ENCODE measurements at places on chromosomes 2 and 18.

DNA sequence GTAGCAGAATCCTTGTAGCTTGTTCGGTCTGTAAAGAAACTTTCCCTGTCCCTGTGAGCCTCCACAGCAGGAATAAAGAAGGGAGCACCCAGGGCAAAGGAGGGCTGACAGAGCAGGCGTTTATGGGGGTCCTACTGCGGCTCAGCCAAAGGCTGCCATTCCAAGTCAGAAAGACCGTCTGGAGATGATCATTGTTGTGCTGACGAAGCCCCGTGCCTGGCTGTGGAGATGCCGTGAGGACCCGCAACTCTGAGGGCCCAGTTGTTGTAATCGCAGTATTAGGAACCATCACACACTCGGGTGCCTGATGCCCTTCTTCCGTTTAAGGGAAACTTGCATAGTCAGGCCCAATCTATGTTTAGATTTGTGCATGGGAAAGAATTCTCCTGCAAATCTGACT is 16.9 kb upstream of the VWA3B start:
- DNase-seq: no peak

GRCh38 chr2:229164545-229165249 is 106.4 kb downstream of the PID1 start:
- DNase-seq: no peak

DNA sequence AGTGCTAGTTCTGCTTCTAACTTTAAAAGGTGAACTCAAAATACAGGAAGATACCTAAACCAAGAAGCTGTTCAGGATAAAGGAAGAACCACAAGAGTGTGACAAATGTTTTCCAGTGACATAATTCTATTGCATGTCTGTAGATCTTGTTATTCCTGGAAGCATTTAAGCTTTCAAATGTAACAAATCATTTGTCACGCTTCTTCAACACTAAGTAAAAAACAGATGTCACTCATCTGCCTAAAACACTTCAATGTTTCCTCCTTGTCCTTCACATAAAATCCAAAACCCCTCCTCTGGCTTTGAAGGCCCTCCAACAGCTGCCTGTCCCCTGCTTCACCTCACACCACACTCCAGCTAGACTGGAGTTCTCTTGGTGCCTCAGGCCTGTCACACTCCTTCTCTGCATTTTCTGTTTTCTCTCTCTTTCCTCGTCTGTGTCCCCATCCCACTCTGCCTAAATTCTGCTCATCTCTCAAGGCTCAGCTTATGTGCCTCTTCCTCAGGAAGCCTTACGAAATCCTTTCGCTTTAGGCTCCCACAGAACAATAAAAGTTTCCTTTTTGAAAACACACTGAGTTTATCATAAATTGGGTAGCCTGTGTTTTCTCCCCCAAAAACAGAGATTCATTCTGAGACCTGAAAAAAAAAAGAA is 6.4 kb upstream of the CLEC4F start:
- DNase-seq: no peak

DNA sequence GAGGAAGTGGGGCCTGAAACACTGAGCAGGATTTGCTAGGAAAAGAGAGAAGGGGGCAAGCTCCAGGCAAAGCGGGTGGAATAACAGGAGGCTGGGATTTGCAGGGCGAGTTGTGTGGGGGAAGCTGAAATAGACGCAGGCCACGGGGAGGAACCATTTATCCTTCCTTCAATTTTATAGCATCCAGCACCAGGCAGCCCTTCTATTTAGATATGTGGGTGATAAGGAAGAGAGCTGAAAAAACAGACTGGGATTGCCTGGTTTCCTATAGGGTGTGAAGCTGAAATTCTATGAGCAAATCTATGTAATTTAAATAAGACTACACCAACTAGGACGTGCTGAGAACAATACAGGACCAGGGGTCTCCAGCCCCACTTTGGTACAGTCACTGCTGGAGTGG is 132.0 kb upstream of the REV1 start:
- DNase-seq: no peak

- no peak for DNase-seq
Observed at GRCh38 chr18:14921547-14921946, 173.6 kb downstream of the ANKRD30B start.
